ENCODE measurements at places on chromosomes 7 and 10.

GRCh38 chr7:149769915-149770314 lies 3.5 kb downstream of the ZNF467 start:
- DNase-seq, result no peak

DNA sequence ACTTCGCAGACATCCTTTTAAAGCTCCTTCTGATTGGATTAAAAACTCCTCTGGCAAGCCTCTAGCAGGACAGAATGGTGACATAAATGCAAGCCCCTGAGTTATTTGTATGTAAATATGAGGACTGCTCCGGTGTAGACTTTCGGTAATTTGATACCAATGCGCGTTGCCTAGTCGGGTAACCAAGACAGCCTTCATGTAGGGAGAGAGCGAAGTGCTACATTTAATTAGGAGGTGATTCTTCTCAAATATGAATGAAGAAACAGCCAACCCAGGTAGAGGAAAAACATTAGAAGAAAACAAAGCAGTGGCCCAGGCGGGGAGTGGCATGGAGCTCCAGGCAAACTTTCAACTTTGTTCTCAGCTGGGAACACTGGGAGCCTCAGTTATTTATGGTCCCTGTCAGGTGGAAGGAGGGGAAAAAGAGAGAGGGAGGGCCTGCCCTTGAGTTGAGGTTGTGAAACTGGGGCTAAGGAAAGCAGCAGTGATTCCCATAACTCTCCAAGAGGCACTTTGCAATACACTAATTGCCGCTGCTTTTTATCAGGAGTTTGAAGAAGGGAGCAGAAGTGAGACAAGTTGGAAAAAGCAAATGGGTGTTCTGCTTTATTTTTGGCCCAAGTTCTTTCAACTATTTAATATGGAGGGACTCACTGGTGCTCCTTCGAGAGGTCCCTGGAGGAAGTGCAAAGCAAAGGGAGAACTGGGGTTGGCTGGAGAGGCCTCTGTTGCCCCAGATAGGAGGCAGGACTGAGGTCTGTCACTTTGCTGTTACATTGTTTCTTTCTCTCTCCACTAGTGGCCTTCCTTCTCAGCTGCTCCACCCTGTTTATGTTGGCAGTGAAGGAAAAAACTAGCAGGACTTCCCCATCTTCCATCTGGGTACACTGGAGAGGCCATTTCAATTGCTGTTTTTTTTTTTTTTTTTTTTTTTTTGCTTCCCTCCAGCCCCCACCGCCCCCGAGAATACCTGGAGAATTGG lies 234.6 kb upstream of the CCDC6 start:
- DNase-seq, result no peak

- no peak for DNase-seq
These were observed 129.8 kb downstream of the BAMBI start for GRCh38 chr10:28806951-28807759.

DNA sequence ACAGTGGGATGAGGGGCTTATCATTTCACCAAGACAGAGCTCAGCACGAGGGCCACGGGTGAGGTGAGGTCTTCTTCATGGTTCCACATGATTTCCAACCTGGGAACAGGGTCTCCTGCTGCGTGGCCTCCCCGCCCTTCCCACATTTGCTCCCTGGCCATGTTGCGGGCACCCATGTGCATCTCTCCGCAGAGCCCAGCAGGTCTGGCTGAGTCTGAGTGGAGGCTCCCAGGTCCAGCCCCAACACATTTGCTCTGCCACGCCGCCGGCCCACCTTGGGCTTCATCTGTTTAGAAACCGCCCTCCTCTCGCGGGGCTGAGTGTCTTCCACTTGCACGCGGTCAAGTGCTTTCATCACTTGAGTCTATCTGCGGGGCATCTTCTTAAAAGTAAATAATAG lies 14.8 kb upstream of the PRKAR1B start:
- no peak for DNase-seq

GRCh38 chr10:101441541-101442455 lies 87.8 kb downstream of the BTRC start:
- DNase-seq, result no peak

DNA sequence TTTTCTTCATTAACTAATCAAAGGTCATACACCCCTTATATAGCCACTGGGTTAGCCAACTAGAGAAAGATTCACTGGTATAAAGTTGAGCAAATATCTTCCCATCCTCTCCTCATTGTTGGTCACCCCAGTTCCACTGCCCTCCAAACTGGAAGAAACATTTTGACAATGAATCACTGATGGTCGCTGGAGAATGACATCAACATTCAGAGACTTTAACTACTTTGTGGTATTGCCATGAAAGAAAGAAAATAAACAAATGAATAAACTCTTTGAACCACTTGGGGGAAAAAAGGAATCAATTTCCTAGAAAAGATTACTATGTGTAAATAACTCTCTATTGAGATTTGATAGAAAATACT lies 23.4 kb downstream of the HYCC1 start:
- DNase-seq, result no peak

GRCh38 chr7:45692031-45692430 lies 117.9 kb downstream of the ADCY1 start:
- DNase-seq, result no peak

- DNase-seq, result no peak
These were observed 62.2 kb upstream of the TRIM8 start for GRCh38 chr10:102581981-102582580.

DNA sequence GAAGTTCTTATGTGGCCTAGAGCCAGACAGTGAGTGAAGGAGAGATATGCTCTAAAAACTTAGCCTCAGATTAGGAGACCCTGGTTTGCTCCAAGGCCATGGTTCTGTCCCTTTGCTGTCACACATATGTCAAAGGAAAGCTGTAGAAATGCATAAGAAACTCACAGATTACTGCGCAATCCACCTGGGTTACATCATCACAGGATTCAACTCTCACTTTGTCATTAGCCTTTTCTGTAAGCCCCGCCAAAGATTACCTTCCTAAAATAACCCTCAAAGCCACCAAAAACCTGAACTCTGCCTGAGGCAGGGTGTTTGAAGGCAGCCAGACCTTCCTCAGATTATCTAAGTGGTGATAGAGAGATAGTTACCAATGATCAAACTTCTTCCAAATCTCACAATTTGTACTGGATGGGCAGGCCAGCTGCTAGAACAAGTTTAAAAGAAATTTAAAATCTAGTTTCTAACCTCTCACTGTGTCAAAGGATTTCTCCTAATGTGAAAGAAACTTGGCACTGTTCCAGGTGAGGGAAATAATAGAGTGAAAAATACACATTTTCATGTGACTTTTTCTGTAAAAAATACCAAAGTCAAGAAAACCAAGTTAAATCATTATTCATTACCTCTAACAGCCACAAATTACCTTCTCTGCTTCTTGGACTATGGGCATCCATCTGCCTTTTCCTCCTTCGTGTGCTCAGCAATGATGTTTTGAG lies 567.2 kb downstream of the SUGCT start:
- no peak for DNase-seq

- no peak for DNase-seq
These were observed 207.3 kb upstream of the POT1 start for GRCh38 chr7:125136755-125137532.

- DNase-seq, result no peak
These were observed 141.1 kb downstream of the ELFN1 start for GRCh38 chr7:1810961-1811849.

DNA sequence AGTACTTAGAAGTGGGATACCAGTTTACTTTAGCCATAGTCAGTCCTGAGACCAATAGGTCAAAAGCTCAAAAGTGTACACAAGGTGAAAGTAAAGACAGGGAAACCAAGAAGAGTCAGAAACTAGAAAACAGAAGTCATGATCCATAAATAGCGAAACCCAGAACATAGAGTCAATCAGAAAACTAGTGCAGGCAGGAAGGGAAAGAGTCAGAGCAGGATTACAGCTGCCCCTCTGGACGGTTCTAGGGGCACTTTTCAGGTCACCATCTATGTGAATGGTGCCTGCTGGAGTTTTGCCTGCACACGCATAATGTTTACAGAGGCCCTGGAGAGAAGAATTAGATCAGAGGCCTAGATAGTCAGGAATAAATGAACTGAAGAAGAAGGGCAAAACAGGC lies 22.4 kb upstream of the DMTF1 start:
- no peak for DNase-seq

DNA sequence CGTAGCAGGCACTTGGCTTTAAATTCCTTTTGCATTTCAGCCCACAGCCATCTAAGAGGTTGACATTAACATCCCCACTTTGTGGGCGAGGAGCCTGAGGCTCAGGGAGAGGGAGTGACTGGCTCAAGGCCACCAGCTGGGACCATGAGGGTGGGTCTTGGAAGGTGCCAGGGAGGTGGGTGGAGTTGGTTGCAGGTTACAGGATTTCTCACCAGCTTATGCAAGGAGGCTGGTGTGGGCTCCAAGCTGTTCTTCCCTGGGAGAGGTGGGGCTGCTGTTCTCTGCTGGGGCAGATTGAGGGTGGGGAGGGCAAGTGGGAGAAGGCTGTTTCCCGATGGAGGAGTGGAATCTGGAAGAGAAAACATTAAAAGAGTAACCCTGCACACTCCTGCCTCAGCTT lies 14.1 kb upstream of the C10orf95 start:
- no peak for DNase-seq

DNA sequence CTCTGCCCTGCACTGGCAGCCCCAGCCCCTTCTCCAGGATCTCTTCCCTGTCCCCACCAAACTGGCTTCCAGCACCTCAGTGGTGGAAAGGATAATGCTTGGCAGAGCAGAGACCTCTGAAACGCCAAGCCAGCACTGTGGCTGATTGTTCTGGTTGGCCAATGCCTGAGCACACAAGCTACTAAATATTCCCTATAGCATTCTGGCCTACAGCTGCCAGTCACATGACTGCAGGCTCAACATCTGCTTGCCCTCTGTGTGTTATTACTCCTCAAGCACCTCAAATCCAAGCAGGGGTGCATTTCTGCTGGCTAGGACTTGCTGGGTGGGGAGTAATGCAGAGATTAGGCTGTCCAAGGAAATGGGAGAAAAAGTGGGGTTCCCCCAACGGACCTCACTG lies 6.1 kb downstream of the TBATA start:
- no peak for DNase-seq

DNA sequence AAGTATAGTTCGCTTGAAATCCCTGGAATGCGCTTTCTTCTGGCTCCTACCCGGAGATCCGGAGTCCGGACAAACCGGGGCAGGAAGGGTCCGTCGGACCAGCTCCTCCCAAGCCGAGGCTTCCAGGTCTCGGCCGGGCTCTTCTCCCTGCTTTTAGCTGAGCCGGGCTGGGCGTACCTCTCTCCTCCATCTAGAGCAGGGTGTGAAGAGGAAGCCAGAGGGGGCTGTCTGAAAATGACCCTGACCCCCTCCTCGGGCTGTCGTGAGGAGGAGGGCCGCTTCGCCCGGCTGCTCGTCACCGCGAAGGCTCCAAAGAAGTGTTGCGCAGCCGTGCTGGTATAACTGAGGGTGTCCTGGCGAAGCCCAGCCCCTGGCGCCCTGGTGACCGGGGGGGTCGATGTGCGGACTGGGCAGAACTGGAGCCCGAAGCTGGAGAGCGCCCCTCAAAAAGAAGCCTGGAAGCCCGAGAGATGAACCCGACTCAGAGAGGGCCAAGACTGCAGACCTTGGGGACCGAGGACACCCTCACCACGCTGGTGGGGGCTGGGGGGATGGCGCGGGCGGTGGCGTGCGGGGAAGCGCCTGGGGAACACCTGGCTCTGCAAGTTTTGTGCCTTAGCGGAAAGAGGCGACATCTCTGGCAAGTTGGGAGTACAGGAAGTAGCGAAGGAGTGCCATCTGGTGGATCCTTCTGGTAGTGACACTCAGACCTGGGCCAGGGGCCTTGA lies 5.7 kb downstream of the KAZALD1 start:
- DNase-seq, result peak; percentile 68

Data from activated CD4-positive, CD25-positive, alpha-beta regulatory T cell (primary cell).